ENCODE measurements at places on chromosomes 6 and 20.

GRCh38 chr6:40222354-40222753 lies 288.1 kb upstream of the MOCS1 start:
- no peak for DNase-seq

DNA sequence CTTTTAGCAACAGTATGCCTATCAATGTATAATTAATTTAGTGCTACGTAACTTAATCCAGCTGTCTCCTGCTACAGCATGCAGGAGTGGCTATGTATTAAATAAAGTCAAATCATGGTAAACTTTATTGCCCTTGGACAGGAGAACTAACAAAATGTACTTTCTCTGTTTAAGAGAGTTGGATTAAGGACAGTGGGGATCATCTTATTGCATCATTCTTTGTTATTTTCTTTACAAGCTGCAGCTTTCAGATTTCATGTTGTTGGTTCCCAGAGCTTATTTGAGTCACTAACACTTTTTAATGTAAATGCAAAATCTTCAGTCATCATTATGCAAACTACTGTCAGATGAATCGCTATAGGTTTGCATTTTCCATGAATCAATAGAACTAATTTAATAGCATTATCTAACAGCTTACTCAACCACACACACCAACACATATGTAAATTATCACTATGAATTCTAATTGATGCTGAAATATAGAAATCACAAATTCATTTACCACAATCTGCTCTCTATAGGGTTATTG lies 424.7 kb downstream of the MMUT start:
- no peak for DNase-seq

DNA sequence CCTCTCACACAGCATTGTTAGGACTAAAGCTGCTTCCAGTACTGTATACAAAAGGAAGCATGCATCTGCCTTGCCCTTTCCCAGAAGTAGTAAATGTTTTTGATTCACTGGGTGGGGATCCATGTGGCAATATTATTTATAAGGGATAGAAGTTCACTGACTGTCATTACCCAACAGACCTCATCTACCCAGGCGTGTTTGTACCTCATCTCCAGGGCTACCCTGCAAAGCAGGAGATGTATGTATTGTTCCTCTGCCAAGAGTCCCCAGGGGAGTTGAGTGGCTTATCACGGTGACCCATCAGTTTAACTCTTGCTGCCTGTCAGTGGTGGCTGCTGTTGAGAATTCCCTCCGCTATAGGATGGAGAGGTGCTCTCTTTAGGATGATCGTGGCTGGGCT lies 42.5 kb downstream of the SLC24A3 start:
- no peak for DNase-seq

DNA sequence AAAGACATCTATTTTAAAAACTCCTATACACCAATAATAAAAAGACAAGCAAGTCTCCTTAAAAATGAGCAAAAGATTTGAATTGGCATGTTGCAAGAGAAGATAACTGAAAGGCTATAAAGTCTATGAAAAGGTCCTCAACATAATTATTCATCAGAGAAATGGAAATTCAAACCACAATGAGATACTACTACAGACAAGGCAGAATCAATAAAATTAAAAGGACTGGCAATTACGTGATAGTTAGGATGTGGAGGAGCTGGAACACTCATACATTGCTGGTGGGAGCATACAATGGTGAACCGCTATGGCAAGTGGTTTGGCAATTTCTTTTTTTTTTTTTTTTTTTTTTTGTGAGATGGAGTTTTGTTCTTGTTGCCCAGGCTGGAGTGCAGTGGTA lies 43.8 kb upstream of the KIF13A start:
- DNase-seq, result no peak

- no peak for DNase-seq
These were observed 213.0 kb upstream of the SUPT3H start for GRCh38 chr6:45590696-45591184.

GRCh38 chr20:36303020-36303595 lies 3.0 kb upstream of the DLGAP4 start:
- DNase-seq, result no peak

DNA sequence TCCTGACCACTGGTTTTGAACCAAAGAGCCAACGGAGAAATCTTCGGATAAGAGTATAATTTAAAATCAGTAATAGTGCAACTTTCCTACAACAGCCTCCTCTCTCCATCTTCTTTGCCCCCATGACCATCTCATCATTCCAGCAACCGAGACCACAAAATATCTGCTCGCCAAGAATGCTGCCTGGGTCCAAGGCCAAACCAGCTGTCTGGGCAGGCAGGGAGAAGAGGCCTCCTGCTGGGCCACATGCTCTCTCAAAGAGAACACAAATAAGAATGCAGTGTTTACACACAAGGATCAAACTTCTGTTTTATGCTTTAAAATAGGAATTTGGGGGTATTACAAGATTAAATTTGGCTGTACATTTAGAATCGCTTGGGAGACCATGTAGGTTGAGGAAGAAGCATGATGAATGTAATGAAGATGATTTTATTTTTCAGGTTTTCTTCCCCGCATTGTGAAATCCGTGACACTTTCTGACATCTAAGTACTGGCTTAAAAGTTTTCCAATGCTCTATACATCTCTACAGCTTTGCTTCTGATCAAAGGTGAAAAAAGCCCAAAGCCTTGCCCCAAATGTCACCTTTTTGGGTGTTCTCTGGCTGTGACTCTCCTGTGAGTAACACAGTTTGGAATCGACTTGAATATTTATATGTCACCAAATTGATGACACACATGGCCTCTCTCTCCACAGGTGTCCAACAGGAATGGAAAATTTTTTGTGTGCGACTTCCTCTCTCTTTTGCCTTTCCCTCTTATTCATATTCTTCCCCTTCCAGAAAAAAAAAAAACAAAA lies 79.4 kb upstream of the PROKR2 start:
- DNase-seq, result no peak

GRCh38 chr6:15501826-15502445 lies 160.9 kb downstream of the DTNBP1 start:
- no peak for DNase-seq

GRCh38 chr6:152267967-152268845 lies 369.0 kb downstream of the SYNE1 start:
- peak; percentile 35 for DNase-seq

DNA sequence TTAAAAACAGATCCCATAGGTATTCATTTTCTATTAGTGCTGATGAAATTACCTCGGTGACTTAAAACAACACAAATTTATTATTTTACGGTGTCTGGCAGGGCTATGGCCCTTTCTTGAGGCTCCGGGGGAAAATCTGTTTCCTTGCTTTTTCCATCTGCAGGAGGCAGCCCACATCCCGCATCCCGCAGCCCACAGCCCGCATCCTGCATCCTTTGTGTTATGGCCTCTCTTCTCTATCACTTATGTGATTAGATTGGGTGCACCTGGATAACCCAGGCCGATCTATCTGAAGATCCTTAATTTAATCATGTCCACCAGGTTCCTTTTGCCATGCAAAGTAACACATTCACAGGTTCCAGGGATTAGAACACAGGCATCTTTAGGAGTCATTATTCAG lies 407.8 kb downstream of the CDC5L start:
- no peak for DNase-seq

GRCh38 chr6:169849396-169849795 lies 98.0 kb downstream of the ERMARD start:
- no peak for DNase-seq

GRCh38 chr6:37375376-37375775 lies 21.6 kb downstream of the RNF8 start:
- no peak for DNase-seq

GRCh38 chr20:35768731-35769664 lies 2.8 kb upstream of the PHF20 start:
- peak; percentile 65 for DNase-seq

DNA sequence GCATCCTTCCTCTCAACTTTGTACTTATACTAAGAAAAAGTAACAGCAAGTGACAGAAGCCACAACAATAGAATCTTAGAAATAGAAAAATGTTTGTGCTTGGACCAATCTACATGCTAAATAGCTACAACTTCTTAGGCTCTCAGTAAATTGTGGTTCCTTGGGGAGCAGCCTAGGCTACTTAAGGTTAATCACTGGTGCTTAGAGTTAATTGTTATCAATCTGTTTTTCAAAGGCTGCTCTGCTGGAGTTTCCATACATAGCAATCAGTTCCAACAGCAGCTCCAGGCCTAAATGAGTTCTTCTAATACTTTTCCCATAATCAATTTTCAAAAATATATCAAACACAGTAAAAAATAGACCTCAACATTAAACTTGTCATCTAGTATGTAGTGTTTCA lies 571.4 kb downstream of the EPHA7 start:
- no peak for DNase-seq

GRCh38 chr20:63531686-63532448 lies 5.3 kb downstream of the PTK6 start:
- no peak for DNase-seq

DNA sequence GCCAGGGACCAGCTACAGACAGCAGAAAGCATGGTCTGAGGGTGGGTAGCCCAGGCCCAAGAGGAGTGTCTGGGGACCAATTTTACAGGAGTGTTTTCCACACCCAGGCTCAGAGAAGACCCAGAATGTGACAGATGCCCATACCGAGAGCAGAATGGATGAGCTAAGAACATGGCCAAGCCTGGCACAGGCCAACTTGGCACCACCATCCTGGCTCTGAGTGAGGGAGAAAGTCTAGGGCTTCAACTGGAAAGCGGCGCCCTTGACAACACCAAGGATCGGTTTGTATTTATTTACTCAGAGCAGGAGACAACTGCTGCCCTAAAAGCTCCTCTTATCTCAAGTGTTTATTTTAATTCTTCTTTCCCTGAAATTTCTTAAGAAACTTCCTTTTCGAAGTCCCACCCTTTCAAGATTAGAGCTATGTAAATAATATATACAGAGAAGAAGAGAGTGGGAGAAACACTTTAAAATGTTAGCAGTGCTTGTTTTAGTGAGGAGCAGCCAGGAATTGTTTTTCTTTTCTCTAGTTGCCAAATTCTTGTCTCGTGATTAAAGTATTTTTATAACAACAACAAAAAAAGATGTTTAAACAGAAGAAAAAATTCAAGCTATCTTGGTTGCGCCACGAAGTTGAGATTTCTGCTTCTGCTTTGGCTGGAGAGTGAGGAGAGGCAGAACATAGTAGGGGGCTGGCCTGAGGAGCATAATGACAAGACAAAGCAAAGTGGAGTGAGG lies 16.2 kb downstream of the TNXB start:
- no peak for DNase-seq

GRCh38 chr6:133551847-133552341 lies 310.7 kb downstream of the EYA4 start:
- no peak for DNase-seq

- no peak for DNase-seq
These were observed 39.7 kb downstream of the SIRPA start for GRCh38 chr20:1934721-1935573.

DNA sequence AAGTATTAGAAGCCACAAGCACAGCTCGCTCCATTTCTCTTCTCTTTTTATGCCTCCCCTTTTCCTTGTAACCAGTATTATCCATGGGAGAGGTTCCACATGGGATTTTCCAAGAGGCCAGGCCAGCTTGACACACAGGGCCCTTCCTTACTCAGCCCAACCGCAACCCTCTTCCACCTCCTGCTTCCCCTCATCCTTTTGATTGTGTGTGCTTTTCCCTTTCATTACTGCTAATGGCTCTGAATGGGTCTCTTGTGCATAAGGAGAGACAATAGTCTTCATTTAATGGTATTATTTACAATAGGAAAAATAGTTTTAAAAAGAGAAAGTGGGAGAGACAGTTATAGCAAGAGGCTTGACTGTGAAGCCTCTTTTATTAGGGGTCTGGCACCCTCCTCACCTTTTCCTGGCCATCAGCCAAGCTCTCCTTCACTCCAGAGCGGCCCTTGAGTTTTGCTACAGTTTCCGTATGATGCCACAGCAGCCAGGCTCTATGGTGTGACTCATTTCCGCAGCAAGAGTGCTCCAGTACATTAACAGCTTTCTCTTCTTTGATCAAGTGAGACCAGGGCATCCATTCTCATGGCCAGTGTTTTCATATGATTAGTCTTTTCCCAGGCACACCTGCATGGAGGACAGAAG lies 579.5 kb downstream of the TFAP2B start:
- DNase-seq, result no peak

- DNase-seq, result no peak
These were observed 32.4 kb upstream of the NOP56 start for GRCh38 chr20:2619961-2620595.

DNA sequence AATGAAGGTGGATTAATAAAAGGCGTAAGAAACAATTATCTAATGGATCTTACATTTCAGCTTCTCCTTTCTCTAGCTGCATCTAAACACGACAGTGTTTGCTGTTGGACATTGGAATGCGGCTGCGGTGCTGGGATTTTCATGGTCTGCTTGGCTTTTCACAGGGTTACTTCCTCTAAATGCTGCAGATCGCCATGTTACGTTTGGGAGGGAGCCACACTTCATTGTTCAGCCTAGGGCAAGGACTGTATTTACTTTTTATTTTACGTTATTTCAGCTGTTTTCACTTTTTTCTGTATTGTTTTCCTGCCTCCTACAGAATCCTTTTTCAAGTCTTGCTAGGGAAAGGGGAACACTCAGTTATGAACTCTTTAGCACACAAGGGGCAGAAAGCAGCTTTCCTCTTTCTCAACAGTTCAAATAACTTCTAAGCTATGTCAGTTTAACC lies 97.9 kb upstream of the MTHFD1L start:
- DNase-seq, result no peak

DNA sequence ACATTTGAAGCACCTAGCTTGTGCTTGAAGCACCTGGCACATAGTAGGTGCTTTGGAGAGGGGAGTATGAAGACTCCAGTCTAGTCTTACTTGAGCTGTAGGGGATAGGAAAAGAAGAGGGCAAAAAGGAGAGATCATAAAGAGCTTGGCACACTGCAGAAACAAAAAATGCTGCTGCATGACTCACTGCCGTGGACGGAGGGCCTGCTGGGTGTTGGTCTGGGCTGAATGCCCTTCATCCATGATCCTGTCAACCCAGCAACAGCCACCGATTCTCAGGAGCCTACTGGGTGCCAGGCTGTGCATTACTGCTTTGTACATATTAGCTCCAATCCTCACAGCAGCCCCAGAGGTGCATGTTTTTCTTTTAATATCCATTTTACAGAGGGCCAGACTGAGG lies 6.0 kb downstream of the PDYN start:
- DNase-seq, result no peak

GRCh38 chr20:21016751-21017150 lies 89.4 kb downstream of the LINC00237 start:
- DNase-seq, result no peak

GRCh38 chr20:45258259-45258658 lies 3.9 kb upstream of the SLPI start:
- no peak for DNase-seq

Measured in naive thymus-derived CD8-positive, alpha-beta T cell (primary cell).